Epithelial cell of proximal tubule (primary cell): ENCODE measurements at places on chromosomes 11 and 22.

DNA sequence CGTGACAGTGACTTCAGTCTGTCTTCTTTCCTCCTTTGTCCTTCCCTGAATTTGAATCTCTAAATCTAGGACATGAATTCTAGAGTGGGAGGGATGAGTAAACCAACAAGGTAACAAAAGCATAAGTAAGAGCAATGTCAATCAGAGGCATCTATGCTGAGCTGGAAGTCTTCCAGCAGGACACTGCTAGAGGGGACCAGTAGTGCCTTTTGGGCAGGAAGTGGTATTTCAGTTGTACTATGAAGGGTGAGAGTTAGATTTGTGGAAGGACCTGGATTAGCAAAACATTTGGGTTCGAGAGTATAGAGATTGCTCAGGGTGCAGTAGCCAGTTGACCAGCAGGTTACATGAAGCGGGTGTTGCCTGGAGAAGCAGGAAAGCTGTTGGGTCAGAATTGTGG is 40.3 kb downstream of the MEI1 start:
- DNase-seq = no peak

DNA sequence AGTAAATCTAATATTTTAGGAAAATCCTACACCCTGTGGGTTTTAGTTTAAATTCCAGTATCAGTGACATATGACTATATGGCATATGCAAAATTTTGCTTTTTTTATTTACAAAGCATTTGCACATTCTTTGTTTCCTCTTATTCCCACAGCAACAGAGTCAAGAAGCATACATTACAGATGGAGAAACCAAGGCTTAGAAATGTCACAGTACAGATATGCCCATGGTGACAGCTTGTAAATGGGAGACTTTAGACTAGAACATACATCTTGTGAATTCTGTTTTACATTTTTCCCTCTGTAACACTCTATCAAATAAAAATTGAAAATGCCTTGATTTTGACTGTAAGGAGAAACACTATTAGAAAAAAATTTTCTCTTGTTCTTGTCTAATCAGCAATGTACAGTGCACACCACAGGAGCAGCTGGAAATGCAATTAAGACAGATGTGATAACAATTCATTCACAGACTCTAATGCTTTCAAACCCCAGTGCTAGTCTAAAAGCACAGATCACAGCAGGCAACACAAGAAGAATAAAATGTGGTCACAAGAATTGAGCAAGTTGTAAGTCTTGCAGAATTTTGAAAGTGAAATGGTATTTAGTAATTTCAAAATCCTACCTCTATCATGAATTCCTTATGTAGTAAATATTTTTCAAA is 375.9 kb downstream of the LUZP2 start:
- DNase-seq = no peak

DNA sequence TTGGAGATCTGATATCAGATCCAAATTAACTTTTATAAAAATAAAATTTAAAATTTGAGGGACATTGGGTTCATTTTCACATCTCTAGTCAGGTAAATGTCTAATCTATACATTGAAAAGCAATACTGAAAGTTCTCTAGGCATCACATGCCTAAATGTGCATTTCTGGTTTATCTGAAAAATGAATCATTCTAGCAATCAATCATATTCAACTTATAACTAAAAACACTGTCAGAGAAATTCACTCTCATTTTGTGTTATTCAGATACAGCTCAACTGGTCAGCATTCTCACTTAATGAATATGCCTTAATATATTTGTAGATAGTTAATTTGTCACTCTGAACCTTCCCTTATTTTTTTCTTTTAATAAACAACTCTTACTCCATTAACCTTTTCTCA is 243.2 kb downstream of the CASP12 start:
- DNase-seq = no peak

- DNase-seq = no peak
These were observed 40.8 kb upstream of the SMIM38 start for GRCh38 chr11:69114811-69115523.

- no peak for DNase-seq
These were observed 172.6 kb upstream of the LUZP2 start for GRCh38 chr11:24324211-24324610.
